ENCODE measurements at places on chromosomes 13 and 19. TPM values are rescaled to one million over a fixed set of nuclear protein-coding genes. Genes with fewer than 3 reads are reported as not detected.
A peak's percentile ranks its signal among the peaks of the same experiment; 100 is the strongest.

Gene ZNF530
- total RNA-seq, result 7.9 TPM

Gene SCAF1
- 12.2 TPM for total RNA-seq

Gene ADGRE3
- total RNA-seq, result not detected

Gene ZNF17
- 24.7 TPM for total RNA-seq

- peaks cover 54% of the 10 kb centered on the region for H3K36me3 ChIP-seq
- H3K4me1 ChIP-seq, result peaks cover 30% of the 10 kb centered on the region
- no peak for DNase-seq
- H3K4me3 ChIP-seq, result no peak overlapping the region
- H3K27me3 ChIP-seq, result no peaks in the 10 kb centered on the region
Measured at GRCh38 chr19:5154129-5154798, 185.4 kb downstream of the KDM4B start.

- no peaks in the 10 kb centered on the region for H3K4me1 ChIP-seq
- no peak overlapping the region for H3K27ac ChIP-seq
- no peaks in the 10 kb centered on the region for H3K27me3 ChIP-seq
- no peak for DNase-seq
- H3K36me3 ChIP-seq, result peaks cover 58% of the 10 kb centered on the region
- no peak overlapping the region for H3K4me3 ChIP-seq
Measured at GRCh38 chr19:11617180-11618062, 20.1 kb downstream of the ZNF627 start.

- no peaks in the 10 kb centered on the region for H3K27me3 ChIP-seq
- H3K4me1 ChIP-seq, result peaks cover 2% of the 10 kb centered on the region
- DNase-seq, result no peak
- no peak overlapping the region for H3K4me3 ChIP-seq
- H3K27ac ChIP-seq, result no peak overlapping the region
Measured at GRCh38 chr13:59755632-59756290, 408.0 kb downstream of the DIAPH3 start.

DNA sequence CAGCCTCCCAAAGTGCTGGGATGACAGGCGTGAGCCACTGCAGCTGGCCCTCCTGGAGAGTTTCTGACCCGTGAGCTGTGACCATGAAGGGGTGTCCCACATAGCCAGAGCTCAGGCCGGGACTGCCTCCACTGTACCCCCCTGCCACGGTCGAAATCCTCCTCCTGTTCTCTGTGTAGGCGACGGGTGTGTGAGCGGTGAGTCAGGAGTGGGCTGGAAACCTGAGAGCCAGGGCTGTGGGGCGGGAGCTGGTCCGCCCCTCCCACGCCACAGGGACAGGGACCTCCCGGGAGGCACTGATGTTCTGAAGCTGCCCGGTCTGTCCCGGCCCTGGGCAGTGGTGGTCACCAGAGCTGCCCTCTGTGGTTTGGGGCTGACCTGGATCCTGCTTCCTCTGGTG lies 3.9 kb downstream of the WDR18 start:
- peaks cover 18% of the 10 kb centered on the region for H3K4me1 ChIP-seq
- no peak overlapping the region for H3K27ac ChIP-seq
- DNase-seq, result no peak
- no peaks in the 10 kb centered on the region for H3K27me3 ChIP-seq
- peaks cover 76% of the 10 kb centered on the region for H3K36me3 ChIP-seq
- no peak overlapping the region for H3K4me3 ChIP-seq

- H3K4me3 ChIP-seq, result no peak overlapping the region
- H3K4me1 ChIP-seq, result no peaks in the 10 kb centered on the region
- H3K27ac ChIP-seq, result no peak overlapping the region
- H3K27me3 ChIP-seq, result no peaks in the 10 kb centered on the region
Measured at GRCh38 chr13:96500953-96501352, 411.0 kb downstream of the HS6ST3 start.

GRCh38 chr19:40348961-40349507 lies 539 bp downstream of the PLD3 start:
- no peaks in the 10 kb centered on the region for H3K27me3 ChIP-seq
- H3K4me1 ChIP-seq, result peaks cover 17% of the 10 kb centered on the region
- H3K27ac ChIP-seq, result peak overlapping the region; percentile 17
- no peaks in the 10 kb centered on the region for H3K36me3 ChIP-seq
- peak; percentile 14 for DNase-seq

DNA sequence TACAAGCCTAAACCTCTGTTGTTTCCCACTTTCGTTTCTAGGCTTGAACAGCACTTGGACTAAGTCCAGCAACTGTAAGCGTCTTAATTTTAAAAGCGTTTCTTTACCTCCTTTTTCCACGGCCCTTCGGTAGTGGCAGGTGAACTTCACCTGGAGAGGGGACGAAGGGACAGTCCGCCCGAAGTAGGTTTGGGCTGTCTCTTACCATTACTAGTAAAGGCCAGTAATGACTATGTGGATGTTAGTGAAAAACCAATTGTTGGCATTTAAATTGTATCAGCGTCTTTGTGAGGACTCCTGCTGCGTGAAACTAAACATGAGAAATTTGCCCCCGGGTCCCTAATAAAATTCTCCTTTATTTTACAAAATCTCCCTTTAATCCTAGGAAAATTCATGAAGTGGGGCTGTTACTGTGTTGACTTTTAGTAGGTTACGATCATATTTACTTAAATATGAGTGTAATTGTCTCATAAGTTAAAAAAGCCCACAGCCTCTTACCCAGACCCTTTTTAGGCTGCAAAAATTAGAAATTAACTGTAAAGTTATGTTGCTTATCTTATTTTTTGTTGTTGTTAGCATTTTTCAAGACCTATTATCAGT lies 983 bp downstream of the ITM2B start:
- H3K36me3 ChIP-seq, result no peaks in the 10 kb centered on the region
- H3K27me3 ChIP-seq, result no peaks in the 10 kb centered on the region
- peak overlapping the region; percentile 91 for H3K27ac ChIP-seq

DNA sequence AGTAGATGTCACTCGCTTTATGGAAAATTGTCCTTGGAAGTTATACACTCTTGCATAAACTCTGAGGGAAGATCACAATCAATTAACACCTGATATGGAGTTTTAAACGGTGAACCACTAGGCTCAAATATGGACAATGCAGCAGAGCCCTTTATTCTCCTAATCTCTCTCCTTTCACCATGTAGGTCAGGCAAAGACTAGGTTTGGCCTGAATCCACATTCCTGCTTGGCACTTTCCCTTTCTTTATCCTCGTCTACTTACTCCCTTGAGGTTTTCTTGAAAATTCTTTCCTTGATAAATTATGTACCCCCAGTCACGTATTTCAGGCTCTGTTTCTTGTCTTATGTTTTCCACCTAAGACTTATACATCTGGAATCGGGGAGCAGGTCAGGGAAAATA lies 751.7 kb downstream of the DACH1 start:
- H3K4me3 ChIP-seq, result no peak overlapping the region
- no peak for DNase-seq
- H3K27me3 ChIP-seq, result no peaks in the 10 kb centered on the region
- no peak overlapping the region for H3K27ac ChIP-seq
- no peaks in the 10 kb centered on the region for H3K36me3 ChIP-seq

DNA sequence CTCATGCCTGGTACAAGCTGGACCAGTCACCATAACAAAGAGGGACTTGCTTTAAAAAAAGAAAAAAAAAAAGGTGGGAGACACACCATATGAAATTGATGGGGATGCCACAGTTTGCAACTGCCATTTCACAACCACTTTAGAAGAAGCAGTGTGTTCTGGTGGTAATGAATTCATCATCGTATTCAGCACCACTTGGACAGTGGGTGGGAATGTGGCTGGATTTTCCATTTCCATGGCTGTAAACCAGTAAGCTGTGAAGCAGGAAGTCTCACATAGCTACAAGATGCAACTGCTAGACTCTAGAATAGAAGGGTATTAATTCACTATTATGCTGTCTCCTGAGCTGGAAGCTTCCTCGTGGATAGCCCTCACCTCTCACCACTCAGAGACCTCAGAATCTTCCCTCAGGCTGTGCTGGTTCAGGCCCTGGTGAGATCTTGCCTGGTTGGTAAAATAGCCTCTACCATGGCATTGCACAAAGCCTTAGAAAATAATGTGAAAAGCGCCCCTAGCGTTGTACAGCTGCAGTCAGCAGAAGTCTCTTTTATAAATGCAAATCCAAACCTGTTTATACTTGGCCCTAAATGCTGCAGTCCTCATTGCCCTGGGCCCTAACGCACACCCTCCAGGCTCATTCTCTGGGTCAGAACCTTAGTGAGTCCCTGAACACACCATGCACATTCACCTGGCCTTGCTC lies 150.7 kb downstream of the KCTD15 start:
- H3K4me3 ChIP-seq, result no peak overlapping the region
- no peak overlapping the region for H3K27ac ChIP-seq
- no peaks in the 10 kb centered on the region for H3K4me1 ChIP-seq
- peak; percentile 54 for DNase-seq
- H3K36me3 ChIP-seq, result no peaks in the 10 kb centered on the region
- no peaks in the 10 kb centered on the region for H3K27me3 ChIP-seq

DNA sequence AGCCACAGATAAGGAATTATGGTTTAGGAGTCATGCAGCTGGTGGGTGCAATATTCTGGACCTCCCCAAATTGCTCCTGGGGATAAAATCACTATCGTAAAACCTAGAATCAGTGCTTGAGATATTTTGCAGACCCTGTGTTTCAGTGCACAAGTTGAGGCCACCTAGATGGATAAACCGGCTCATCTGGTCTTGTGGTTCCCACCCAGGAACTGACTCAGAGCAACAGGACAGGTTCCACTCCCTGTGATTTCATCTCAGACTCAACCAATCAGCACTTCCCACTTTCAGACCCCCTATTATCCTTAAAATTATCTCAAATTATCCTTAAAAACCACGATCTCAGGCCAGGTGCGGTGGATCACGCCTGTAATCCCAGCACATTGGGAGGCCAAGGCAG lies 21.0 kb downstream of the FBXL12 start:
- no peak for DNase-seq
- peaks cover 6% of the 10 kb centered on the region for H3K4me1 ChIP-seq
- peaks cover 9% of the 10 kb centered on the region for H3K36me3 ChIP-seq
- no peak overlapping the region for H3K4me3 ChIP-seq
